HS-5 (cell line): ENCODE measurements at places on chromosomes 16 and 17.

DNA sequence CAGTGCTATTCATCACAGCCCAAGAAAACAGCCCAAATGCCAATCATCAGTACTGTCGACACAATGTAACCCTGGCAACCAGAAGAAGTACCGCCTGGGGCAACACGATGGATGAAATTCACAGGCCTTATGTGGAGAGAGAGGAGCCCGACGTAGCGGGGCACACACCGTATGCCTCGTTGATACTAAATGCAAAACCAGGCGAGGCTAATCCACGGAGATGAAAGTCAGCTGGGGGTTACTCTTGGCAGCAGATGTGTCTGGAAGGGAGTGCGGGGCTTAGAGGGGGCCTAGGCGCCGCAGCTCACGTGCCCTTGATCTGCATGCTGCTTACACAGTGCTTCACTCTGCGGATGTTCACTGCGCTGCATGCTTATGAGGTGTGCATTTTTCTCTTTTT is 29.8 kb downstream of the ITGAE start:
- DNase-seq: no peak

GRCh38 chr16:31706925-31707324 is 166.7 kb upstream of the ZNF267 start:
- no peak for DNase-seq

DNA sequence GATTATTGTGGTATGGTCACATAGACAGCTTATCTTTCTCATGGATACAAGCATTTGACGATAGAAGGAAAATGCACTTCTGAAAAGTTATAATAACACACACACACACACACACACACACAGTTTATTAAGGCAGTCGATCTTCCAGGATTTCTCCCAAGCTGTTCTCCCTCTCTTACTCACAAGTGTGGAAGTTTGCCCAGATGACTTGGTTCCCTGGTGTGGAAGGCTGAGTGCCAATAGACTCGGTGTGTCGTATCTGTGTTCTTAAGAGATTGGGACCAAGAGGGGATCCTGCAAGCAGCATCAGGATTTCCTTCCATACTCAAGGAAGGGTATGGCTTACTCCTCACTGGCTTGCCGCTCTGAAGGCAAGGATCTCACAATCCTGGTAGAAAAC is 279.6 kb downstream of the HS3ST3B1 start:
- DNase-seq: no peak

DNA sequence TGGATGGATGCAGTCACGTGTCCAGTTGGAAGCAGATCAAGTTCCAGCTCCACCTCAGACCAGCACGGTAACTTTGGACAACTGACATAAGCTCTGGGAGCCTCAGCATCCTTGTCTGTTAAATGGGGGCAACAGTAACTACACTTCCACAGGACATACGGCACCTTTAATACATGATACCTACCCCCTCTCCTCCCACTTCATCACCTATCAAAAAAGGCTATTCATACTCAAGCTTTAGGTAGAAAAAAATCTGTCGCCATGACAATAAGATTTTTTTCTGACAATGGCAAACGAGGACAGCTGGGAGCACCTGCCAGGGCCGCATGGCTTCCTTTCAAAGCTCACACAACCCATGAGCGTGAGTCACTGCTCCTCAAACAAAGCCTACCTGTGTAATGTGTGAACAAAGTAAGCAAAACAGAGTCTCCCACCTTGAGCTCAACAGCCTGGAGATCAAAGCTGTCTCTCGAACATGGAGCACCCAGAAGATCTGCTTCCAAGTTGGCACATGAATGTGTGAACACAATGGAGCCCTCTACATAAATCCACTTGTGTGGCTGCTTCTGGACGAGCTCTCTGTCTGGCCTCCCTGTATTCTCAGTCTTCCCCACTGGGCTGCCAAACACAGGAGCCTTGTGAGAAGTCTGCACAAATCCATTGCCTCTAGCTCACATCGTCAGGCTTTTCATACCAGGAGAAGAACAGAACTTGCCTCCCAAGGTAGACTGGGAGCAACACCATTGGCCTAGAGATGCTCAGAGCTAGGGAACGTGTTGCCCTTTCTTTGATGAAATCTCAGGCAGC is 459.7 kb downstream of the SOX9 start:
- no peak for DNase-seq

DNA sequence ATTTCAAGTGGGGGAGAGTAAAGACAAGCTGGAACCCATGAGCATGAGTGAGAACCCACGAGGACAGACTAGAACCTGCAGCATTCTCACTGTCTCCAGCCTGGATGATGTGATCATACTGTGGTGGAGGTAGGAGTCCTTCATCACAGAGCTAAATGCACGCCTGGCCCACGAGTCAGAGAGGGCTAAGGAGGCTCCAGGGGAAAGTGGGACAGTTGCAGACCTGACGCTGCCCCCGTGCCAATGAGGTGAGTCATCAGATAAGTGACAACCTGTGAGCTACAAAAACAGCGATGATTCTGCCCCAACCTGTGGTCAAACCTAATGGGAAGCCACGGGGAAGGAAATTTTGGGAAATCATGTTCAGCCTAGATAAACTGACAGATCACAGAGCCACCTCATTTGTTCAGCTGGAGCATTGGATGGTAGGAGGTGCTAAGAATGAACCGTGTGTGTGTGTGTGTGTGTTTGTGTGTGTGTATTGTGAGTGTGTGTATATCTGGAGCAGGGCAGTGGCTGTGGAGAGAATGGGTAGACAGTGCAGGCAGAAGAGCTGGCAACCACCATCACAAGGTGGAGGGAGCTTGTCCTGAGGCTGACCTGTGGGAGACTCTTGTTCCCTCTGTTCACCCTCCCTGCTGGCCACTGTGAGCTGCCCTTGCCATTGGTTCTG is 131.8 kb downstream of the UTP18 start:
- no peak for DNase-seq

GRCh38 chr16:23694265-23694643 is 15.6 kb downstream of the PLK1 start:
- DNase-seq: no peak

- DNase-seq: no peak
Measured at GRCh38 chr17:8670421-8670820, 39.9 kb upstream of the MYH10 start.

GRCh38 chr17:19766421-19767270 is 18.5 kb upstream of the ALDH3A1 start:
- DNase-seq: no peak

- DNase-seq: no peak
Measured at GRCh38 chr16:12195296-12195695, 218.8 kb downstream of the SNX29 start.

GRCh38 chr16:57036945-57037344 is 47.6 kb downstream of the NLRC5 start:
- no peak for DNase-seq

GRCh38 chr16:75054556-75054947 is 55.7 kb downstream of the ZNRF1 start:
- no peak for DNase-seq

DNA sequence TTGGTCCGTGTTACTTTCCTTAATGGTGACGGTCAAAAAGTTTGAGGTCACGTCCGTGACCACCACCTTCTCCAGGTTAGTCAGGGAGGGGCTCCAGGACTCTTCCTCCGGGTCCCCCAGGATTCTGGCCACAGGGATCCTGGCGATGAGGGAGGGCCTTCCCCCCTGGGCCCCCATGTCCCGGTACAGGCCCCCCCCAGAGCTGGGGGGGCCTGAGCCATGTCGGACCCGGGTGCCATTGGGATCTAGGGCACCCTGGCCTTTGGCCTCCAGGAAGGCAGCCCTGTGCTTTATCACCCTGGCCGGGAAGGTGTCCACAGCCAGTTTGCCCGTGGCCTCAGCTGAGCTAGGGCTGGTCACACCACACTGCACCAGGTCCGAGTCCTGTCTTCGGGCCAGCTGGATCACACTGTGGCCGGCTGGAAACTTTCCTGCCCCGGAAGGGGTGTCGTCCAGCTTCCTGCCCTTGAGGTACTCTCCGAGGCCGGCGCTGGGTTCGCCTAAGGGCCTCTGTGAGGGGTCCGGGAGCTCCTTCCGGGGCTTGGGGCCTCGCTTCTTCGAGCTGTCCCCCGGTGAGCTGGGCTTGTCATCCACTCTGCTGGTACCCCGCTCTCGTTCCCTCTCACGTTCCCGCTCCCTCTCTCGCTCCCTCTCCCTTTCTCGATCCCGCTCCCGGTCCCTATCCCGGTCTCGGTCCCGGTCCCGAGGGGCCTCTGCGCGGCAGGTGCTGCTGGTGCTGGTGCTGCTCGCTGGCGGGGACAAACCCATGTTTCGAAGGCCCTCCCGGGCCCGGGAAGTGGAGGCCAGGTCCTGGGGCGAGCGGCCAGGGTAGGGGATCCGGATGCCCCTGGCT is 2.0 kb downstream of the CBX8 start:
- DNase-seq: no peak

DNA sequence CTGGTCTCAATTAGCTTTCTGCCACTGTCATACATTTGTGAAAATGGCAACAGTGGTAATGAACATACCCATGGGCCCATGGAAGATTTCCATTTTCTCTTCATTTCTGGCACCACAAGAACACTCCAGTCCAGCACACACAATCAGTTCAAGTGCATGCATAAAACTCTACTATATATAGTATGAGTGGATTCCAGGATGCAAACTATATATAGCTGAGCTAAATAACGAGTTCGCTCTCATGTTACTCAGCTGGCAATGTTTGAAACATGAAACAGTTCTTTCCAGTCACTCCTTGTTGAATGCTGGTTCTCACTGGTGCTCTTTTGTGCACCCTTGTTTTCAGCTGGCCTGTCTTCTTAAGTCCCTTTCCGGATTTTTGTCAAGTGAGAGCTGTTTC is 75.2 kb upstream of the DHX40 start:
- no peak for DNase-seq

DNA sequence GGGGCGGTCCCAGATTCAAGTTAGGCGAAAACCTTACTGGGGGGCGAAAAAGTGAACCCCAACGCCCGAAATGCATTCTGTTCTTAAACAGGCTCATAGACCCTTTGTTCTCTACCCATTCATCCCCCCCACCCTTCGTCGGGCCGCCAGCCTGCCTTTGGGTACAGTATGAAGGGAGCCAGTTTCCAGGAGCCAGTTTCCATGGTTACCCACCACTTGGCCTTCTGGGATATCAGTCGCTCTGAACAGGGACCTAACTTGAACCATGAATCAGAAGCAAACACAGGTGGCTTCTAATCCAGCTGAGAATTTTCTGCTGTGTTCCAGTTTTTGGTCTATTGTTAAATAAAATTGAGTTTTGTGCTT is 532 bp downstream of the DHX40 start:
- peak; percentile 60 for DNase-seq

GRCh38 chr17:82014432-82014831 is 8.2 kb downstream of the CENPX start:
- no peak for DNase-seq

GRCh38 chr17:69466905-69467667 is 52.6 kb downstream of the MAP2K6 start:
- peak; percentile 63 for DNase-seq

GRCh38 chr16:85810097-85810741 is 10.7 kb downstream of the COX4I1 start:
- no peak for DNase-seq

GRCh38 chr16:86018071-86018470 is 119.1 kb downstream of the IRF8 start:
- no peak for DNase-seq

- no peak for DNase-seq
Measured at GRCh38 chr16:85615014-85615851, 2.1 kb downstream of the GSE1 start.

- DNase-seq: no peak
Measured at GRCh38 chr16:57283214-57283958, 1.1 kb downstream of the PLLP start.

- no peak for DNase-seq
Measured at GRCh38 chr17:62911114-62911513, 54.9 kb upstream of the TANC2 start.

DNA sequence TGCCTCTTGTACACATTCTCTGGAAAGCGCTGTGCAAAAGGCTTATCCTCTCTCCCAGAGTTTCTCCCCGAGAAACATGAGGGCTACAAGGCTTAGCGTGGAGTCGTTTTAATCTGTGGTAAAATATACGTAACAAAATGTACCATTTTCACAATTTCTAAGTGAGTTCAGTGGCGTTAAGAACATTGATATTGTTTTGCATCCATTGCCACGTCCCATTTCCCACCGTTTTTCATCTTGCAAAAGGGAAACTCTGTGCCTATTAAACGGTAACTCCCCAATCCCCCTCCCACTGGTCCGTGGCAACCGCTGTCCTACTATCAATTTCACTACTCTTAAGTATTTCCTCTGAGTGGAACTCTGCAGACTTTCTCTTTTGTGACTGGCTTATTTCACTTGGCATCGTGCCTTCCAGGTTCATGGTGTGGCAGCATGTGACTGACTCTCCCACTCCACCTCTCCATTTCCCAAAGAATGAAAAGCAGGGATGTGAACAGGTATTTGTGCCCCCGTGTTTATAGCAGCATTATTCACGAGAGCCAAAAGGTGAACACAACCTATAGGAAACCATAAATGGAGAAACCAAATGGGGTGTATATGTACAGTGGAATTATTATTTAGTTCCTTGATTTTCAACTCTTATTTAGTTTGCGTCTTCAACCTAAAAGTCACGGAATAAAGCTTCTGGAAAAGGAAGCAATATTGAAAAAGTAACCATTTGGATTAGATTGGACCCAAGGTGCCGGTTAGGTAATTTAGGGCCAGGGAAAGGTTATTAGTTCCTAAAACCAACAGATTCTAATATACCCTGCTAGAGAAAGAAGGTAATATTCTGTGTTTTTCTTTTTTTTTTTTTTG is 1.1 kb upstream of the USP32 start:
- peak; percentile 22 for DNase-seq

DNA sequence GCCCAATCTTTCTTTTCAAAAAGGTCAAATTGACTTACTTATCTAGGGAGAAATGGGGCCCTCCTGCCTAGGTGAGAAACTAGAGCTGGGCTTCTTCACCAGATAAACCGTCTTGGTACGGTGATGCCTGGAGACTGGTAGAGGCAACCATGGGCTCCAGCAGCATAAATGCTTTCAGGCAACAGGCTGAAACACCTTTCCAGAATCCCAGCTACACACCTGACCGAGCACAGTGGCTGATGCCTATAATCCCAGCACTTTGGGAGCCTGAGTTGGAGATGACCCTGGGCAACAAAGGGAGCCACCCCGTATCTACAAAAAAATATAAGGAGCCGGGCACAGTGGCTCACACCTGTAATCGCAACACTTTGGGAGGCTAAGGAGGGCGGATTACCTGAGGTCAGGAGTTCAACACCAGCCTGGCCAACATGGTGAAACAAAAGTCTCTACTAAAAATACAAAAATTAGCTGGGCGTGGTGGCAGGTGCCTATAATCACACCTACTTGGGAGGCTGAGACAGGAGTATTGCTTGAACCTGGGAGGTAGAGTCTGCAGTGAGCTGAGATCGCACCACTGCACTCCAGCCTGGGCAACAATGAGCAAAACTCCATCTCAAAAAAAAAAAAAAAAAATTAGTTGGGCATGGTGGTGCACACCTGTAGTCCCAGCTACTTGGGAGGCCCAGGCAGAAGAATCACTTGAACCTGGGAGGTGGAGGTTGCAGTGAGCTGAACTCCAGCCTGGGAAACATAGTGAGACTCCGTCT is 8.0 kb downstream of the TRAF4 start:
- DNase-seq: no peak
